Caco-2 (cell line): ENCODE measurements at places on chromosomes 13 and 19.

- DNase-seq: no peak
These were observed 41.9 kb upstream of the ZNF536 start for GRCh38 chr19:30330266-30330665.

DNA sequence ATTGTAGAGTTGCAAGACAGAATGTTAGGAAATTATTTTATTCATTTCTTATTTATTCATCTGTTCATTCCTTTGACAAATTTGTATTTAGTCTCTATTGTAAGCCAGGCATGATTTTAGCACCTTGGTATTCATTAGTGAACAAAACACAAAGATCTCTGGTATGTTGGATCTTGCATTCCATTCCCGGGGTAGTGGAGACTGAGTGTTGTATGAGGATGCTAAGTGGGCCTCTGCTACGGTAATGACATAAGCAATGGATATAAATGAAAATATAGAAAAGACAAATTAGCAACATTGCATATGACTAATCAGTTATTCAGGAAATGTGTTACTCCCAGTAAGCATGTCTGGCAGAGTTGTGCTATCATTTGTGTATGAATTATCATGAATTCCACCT lies 449.3 kb downstream of the PCDH17 start:
- DNase-seq: no peak

- no peak for DNase-seq
These were observed 7.7 kb downstream of the IRF2BP1 start for GRCh38 chr19:45878043-45878794.

- DNase-seq: no peak
These were observed 172.8 kb downstream of the NHLRC3 start for GRCh38 chr13:39210961-39211534.

- no peak for DNase-seq
These were observed 1.4 kb downstream of the CIC start for GRCh38 chr19:42270346-42271044.

DNA sequence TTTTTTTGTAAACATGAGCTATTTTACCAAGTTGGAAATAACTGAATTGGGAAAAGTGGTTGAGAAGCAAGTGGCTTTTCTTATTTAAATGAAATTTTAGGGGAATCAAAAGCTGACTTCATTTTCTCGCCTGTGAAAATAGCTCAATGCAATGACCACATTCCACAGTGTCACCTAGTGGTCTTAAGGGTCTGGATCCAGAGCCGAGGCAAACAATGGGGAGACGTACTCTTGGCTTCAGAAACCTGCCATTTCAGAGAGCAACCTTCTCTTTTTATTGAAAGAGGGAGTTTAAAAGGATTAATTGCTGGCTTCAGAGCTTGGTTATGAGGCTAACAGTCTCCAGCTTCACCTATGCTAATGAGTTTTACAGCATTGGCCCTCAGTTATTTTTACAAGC lies 39.7 kb upstream of the RXFP2 start:
- peak; percentile 7 for DNase-seq

DNA sequence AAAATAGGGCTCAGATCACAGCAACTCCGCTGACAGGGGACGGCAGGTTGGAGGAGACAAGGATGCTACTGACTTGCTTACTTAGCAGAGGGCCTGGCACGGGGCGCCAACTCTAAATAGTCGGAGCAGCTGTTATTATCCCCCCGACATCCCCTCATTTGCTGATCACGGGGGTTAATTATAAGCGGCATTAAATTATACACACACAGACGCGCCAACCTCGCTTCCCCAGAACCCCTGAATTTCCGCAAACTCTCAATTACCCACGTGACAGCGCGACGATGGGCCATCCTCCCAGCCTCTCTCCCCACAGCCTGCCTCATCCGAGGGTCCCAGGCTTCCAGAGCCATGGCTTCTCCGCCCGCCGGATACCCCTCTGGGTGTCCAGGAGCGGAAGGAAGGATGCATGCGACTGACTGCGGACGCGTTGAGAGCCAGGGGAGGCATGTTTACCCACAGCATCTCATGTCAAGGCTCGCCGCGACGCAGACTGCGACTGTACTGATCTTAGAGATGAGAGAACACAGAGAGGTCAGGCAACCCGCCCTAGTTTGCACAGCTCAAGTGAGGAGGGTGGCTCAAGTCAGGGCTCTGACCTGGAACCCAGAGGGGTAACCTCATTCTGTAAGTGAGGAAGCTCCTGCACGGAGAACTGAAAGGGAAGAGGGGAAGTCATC lies 5.7 kb downstream of the PTPRS start:
- no peak for DNase-seq

DNA sequence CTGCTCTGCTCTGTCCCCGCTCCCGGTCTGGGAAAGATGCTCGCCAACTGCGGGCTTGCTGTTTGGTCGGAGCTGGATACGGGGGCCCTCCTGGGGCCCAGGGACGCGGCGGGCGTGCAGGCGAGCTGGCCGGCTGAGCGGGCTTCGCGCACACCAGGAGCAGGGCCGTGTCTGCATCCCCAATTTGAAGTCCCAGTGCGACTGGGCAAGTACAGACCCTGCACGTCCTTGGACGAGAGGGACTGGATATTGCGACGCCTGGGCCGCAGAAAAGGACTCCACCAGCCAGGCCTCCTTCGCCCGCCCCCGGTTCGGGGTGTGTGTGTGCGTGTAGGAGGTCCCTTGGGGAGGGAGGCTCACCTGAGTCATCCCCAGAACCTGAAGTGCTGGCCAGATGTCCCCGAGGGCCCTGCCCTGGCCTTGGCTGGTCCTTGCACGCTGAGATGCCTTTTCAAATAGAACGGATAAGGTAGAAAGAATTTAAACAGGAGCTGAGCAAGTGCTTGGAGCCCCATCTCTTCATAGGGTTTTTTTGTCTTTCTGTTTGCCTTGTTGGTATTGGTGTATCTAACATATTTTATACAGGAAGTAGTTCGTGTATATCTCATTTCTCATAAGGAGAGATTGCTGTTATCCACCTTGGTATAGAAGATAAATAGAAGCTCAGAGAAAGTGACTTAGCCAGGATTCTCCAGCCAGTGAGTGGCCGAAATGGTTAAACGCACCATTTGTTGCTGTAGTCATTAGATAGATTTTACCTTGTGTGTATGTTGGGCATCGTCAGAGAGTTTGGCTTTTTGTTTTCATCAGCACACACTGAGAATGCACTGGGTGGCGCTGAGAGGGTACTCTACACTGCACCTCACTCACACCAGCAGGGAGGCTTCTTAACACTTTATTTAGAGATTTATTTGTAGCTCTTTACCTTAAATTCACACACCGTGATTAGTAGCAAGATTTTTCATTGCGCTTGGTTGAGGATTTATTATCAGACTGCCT lies 1.1 kb downstream of the NAXD start:
- peak; percentile 54 for DNase-seq

GRCh38 chr13:44331912-44332851 lies 41.4 kb upstream of the SERP2 start:
- DNase-seq: no peak

GRCh38 chr13:99548448-99548847 lies 47.2 kb downstream of the TM9SF2 start:
- DNase-seq: no peak

DNA sequence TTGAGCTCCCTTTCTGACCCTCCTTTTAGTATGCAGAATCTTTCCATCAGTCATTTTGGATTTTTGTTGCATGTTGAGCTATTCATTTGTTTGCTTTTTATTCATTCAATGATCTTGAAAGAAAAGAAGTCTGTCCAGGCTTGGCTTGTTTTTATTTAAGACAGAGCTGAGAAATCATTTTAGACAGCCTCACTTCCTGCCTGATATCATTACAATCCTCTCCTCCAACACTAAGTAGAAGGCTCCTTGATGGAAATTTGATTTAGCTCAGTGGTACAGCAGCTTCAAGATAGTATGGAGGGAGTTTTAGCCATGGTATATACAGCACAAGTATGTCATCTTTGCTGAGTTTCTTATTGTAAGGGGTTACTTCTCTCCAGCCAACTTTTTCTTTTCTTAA lies 28.4 kb downstream of the MBNL2 start:
- DNase-seq: no peak

DNA sequence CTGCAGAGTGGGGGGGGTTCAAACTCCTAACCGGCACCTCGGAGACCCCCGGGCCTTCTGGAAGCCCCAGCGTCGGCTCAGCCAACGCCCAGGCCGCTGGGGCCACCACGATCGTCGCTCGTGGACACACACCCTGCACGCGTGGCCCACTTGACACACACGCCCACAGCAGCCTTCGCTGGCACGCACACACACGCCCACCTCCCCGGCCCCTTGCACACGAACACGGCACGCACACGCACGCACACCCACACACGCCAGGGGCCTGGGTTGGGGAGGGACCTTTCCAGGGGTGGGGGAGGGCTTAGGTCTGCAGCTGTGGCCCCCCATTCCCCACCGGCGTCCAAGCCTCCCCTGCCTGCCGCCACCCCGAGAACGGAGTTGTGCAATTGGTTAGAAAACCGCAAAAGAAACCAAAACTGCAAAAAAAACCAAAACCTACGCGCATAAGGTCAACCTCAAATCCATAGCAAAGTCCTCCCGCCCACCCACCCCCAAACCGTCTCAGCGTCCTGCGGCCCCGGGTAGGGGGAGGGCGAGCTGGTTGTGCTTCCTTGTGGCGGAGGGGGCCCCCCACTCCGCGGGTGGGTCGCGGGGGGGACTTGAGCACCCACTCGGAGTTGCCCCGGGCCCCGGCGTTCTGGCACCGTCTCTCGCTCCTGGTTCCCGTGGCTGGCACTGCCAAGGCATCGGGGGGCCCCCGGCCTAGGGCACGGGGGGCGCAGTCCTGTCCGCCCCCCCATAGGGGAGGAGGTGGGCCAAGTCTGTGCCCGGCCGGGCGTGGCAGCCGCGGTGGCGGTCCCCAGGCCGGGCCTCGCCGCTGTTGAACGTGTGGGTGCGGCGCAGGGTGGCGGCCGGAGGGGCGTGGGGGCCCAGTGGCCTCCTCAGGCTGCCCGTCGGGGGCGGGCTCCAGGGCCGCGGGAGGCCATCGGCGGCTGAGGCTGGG lies 3.3 kb upstream of the LRG1 start:
- no peak for DNase-seq

- no peak for DNase-seq
These were observed 764.9 kb upstream of the SLITRK5 start for GRCh38 chr13:86906127-86906874.

- DNase-seq: no peak
These were observed 398.9 kb downstream of the GPC6 start for GRCh38 chr13:93625536-93625935.

DNA sequence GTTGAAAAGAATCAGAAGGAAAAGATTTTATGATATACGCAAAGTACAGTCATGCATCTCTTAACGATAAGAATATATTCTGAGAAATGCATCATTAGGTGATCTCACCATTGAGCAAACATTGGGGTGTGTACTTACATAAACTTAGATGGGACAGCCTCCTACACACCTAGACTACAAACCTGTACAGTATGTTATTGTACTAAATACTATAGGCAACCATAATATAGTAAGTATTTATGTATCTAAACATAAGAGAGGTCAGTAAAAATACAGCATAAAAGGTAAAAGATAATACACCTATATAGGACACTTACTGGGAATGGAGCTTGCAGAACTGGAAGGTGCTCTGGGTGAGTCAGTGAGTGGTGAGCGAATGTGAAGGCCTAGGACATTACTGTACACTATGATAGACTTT lies 254.6 kb downstream of the SPRY2 start:
- DNase-seq: no peak

GRCh38 chr13:79212064-79212619 lies 193.9 kb downstream of the RBM26 start:
- DNase-seq: no peak

- no peak for DNase-seq
These were observed 12.6 kb upstream of the JSRP1 start for GRCh38 chr19:2268861-2269243.

DNA sequence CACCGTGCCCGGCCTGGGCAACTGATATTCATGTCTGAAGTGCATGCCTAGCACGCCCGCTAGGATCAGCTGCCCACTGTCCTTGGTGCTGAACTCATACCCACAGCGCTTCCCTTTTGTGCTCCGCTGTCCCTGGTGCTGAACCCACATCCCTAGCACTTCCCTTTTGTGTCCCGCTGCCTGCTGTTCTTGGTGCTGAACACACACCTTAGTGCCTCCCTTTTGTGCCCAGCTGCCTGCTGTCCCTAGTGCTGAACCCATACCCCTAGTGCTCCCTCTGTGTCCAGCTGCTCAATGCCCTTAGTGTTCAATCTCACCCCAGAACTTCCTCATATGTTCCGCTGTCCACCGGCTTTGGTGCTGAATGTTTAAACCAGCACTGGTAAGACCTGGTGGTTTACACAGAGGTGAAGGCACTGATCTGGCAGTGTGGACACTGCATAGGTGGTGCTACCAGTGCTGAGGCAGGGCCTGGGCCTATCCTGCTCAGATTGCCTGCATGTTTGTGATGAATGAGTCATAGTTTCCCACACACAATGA lies 26.3 kb upstream of the SIGLEC11 start:
- peak; percentile 92 for DNase-seq

DNA sequence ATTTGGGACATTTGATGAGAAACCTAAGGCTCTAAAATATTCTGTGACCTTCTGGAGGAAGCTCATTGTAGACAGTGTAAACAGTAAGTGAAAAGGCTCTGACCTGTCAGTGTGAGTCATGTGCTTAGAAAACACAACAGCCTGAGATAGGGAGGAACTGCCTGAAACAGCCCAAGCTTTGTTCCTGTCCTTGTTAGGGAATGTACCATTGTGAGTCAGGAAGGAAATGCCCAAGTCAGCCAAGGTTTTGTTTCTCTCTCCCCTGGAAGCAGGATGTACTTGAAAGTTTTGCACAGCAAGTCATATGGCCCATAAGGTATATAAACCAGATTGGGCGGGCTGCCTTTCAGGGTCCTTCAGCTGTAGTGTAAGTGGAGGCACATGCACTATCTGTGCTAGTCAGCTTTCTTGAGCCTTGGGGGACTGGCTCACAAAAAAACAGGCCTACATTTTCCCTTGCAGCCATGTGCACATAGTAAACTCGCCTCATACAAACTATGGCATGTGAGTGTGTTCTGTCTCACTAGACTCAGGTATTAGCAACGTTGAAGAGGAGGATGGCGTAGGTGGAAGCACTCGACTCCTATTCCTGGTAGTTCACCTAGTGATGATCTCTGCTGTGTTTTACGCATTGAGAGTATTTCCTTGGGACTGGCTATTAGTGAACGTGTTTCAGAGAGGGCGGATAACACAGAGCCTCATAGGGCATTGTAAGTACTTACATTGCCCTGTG lies 141.2 kb upstream of the KLHL1 start:
- peak; percentile 36 for DNase-seq
